ENCODE measurements at places on chromosomes 7 and 10. TPM values are rescaled to one million over a fixed set of nuclear protein-coding genes. Genes with fewer than 3 reads are reported as not detected.

- peak; percentile 31 for DNase-seq
- no peaks in the 10 kb centered on the region for H3K36me3 ChIP-seq
- peaks cover 5% of the 10 kb centered on the region for H3K4me1 ChIP-seq
- H3K27ac ChIP-seq: no peak overlapping the region
Measured at GRCh38 chr10:11539191-11539868, 72.1 kb downstream of the USP6NL start.

DNA sequence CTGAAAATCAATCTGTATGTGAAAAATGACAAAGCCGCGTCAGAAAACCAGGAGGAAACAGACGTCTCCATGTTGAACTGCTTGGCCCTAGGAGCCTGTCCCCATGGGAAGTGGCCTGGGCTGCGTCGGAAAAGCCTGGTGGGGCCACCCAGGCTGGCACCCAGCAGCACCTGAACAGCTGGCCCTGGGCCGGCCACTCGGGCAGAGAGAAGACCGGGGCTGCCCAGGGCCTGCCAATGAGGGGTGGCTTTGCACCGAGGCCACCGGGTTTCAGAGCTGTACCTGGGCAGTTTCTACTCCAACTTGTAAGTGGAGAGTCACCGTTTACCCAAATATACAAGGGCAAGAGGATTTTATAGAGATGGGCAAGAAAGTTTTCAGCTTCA, 1.1 kb upstream of the FUOM start:
- H3K36me3 ChIP-seq: peaks cover 4% of the 10 kb centered on the region
- peaks cover 3% of the 10 kb centered on the region for H3K4me1 ChIP-seq
- no peak overlapping the region for H3K27ac ChIP-seq
- H3K4me3 ChIP-seq: no peak overlapping the region

- H3K27ac ChIP-seq: no peak overlapping the region
- no peaks in the 10 kb centered on the region for H3K27me3 ChIP-seq
- H3K4me1 ChIP-seq: peaks cover 18% of the 10 kb centered on the region
- no peak for DNase-seq
- no peak overlapping the region for H3K4me3 ChIP-seq
Measured at GRCh38 chr10:120431251-120431651, 25.8 kb upstream of the PLPP4 start.

DNA sequence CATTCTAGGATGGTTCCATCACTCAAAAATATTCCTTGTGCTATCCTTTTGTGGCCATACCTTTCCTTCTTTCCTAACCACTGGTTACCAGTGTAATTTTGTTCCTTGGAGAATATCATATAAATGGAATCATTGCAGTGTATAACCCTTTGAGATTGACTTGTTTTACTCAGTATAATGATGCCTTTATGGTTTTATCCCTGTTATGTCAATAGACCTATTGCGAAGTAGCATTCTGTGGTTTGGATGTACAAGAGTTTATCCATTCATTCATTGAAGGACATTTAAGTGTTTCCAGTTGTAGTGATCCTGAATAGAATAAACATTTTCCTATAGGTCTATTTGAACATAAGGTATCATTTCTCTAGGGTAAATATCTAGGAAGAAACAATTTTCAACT, 54.2 kb downstream of the RBM33 start:
- H3K36me3 ChIP-seq: peaks cover 4% of the 10 kb centered on the region
- peaks cover 7% of the 10 kb centered on the region for H3K4me1 ChIP-seq
- no peak overlapping the region for H3K27ac ChIP-seq
- no peak for DNase-seq
- H3K4me3 ChIP-seq: no peak overlapping the region

DNA sequence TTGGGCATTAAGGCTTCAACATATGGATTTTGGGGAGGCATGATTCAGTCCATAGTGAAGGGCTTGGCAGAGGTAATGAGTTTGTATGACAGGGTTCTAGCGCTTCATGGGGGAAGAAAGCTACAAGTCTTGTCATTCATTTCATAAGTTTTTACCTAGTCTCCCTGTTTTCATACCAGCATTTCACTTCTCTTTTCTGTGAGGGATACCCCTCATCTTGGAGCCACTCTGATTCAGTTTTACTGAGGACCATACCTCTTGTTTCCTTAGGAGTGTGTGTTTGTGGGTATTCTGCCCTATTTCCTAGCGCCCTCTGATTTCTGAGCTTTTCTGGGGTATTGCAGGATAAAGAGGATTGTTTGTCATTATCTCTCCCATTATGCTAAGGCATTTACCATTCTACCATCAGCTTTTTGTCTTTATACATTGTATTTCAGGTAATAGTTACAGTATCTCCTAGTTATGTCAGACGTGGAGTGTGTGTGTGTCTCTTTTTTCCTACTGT, 6.8 kb downstream of the RSBN1L start:
- H3K27ac ChIP-seq: no peak overlapping the region
- no peaks in the 10 kb centered on the region for H3K27me3 ChIP-seq
- no peak for DNase-seq
- H3K36me3 ChIP-seq: no peaks in the 10 kb centered on the region

- no peak for DNase-seq
- no peak overlapping the region for H3K27ac ChIP-seq
- no peaks in the 10 kb centered on the region for H3K27me3 ChIP-seq
- H3K4me1 ChIP-seq: no peaks in the 10 kb centered on the region
- H3K36me3 ChIP-seq: no peaks in the 10 kb centered on the region
- no peak overlapping the region for H3K4me3 ChIP-seq
Measured at GRCh38 chr10:22097696-22098095, 94.2 kb upstream of the DNAJC1 start.

DNA sequence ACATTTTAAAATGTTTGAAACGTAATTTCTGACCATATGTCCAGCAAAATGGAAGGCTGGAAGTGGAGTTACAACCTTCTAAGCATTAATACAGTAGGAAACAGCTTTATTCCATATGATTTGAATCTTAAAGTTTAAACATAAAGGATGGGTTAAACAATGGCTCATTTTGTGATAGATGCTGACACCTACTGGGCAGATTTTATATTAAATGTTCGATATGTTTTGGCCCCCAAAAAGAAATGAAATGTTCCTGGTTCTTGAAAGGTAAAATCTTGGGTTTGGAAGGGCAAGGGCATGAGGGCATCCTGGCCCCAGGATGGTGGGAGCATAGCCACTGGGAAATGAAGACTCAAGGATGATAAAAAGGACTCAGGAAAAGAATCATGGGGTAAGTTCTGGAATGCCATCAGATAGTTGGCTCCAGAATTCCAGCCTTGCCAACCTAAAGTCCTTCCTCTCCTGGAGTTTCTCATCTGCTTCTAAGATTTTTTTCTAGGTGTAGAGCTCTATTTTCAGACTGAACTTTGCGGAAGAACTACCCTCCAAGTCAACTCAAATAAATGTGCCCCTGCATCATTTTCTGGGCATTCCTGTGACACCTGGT, 34.6 kb upstream of the SLC35G1 start:
- DNase-seq: peak; percentile 32
- peaks cover 4% of the 10 kb centered on the region for H3K27me3 ChIP-seq
- H3K4me3 ChIP-seq: no peak overlapping the region
- no peaks in the 10 kb centered on the region for H3K36me3 ChIP-seq

DNA sequence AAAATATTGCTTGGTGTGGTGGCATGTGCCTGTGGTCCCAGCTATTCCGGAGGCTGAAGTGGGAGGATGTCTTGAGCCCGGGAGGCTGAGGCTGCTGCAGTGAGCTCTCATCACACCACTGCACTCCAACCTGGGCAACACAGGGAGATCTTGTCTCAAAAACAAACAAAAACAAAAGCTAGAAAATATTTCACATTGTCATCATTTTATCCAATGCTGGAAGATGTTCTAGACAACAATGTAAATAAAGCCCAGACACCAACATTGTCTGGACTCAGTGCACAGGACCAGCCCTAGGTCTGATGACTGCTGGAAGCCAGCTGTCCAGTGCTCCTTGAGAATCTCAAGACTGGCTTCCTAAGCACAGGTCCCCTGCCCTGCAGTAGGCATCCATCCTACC, 13.5 kb downstream of the SEPHS1 start:
- DNase-seq: no peak
- H3K27ac ChIP-seq: no peak overlapping the region
- no peak overlapping the region for H3K4me3 ChIP-seq
- peaks cover 22% of the 10 kb centered on the region for H3K36me3 ChIP-seq
- H3K27me3 ChIP-seq: no peaks in the 10 kb centered on the region
- no peaks in the 10 kb centered on the region for H3K4me1 ChIP-seq

DNA sequence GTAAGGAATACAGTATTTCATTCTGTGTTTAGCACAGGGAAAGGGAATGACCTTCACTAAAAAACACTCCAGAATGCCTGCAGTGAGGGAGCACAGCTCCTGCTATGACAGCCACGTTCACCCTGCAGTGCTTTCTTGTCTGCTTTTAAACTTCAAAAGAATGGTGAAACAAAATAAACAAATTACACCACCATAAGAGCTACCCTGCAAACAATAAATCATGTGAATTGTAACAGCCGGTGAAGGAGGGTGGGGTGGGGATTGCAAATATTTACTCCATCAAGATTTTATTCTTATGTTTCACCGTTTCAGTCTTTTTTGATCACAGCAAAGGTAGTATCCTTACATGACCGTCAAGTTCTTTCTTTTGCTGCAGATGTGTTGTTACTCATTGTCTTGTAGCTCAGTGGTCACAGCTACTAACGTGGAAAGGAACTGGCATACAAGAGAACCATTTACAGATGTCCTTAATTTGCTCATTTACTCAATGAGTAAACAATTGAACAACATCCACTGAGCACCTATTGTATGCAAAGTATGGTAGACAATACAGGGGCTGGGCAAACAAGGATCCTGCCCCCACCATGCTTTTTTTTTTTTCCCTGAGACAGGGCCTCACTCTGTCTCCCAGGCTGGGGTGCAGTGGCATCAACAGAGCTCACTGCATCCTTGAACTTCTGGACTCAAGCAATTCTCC, 4.1 kb upstream of the CHN2 start:
- peaks cover 12% of the 10 kb centered on the region for H3K27me3 ChIP-seq
- peaks cover 7% of the 10 kb centered on the region for H3K4me1 ChIP-seq
- H3K36me3 ChIP-seq: no peaks in the 10 kb centered on the region

GRCh38 chr7:87875151-87876039, 765 bp downstream of the SLC25A40 start:
- H3K4me1 ChIP-seq: peaks cover 17% of the 10 kb centered on the region
- H3K36me3 ChIP-seq: no peaks in the 10 kb centered on the region
- H3K27ac ChIP-seq: peak overlapping the region; percentile 61
- peak; percentile 5 for DNase-seq
- H3K27me3 ChIP-seq: no peaks in the 10 kb centered on the region
- peak overlapping the region; percentile 100 for H3K4me3 ChIP-seq

DNA sequence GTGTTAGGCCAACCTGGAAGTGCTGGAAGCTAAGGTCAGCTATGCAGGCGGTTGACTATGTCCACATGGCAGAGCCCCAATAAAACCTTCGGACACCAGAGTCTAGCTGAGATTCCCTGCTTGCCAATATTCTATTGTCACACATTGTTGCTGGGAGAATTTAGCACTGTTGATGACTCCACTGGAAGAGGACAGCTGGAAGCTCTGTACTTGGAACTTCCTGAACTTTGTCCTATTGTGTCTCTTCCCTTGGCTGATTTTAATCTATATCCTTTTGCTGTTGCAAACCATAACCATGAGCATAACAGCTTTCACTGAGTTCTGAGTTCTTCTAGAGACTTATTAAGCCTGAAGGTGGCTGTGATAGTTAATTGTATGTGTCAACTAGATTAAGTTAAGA, 12.0 kb downstream of the XRCC2 start:
- no peak overlapping the region for H3K4me3 ChIP-seq
- peak; percentile 64 for DNase-seq
- no peaks in the 10 kb centered on the region for H3K36me3 ChIP-seq
- peak overlapping the region; percentile 64 for H3K27ac ChIP-seq
- H3K27me3 ChIP-seq: no peaks in the 10 kb centered on the region

GRCh38 chr7:144513334-144513733, 109.8 kb upstream of the NOBOX start:
- H3K27me3 ChIP-seq: no peaks in the 10 kb centered on the region
- H3K27ac ChIP-seq: no peak overlapping the region
- H3K36me3 ChIP-seq: no peaks in the 10 kb centered on the region

DNA sequence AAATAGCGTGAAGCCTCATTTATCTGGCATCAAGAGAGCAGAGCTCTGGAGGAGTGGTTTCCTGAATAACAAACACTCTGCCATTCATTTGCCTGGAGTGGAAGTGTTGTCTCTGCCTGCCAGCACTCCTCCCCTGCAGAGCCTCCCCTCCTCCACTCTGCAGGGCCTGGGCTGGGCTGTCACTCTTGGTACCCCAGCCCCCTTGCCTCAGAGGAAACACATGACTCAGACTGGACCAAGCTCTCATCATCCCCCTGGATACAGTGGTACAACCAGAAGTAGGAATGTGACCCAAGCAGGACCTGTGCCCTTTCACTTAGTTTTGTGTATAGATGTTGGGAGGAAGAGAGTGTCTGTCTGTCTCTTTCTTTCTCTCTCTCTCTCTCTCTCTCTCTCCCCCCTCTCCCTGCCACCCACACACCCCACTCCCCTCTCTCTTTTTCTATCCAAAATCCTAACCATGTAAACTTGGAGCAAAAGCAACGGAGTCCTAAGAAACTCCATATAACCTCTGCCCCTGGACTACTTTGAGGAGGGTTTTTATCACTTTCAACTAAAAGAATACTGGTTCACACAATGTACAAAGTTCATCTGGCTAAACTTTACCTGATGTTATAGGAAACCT, 43.9 kb downstream of the DOCK4 start:
- no peak overlapping the region for H3K4me3 ChIP-seq
- H3K36me3 ChIP-seq: no peaks in the 10 kb centered on the region
- DNase-seq: peak; percentile 98

- H3K36me3 ChIP-seq: no peaks in the 10 kb centered on the region
- no peaks in the 10 kb centered on the region for H3K27me3 ChIP-seq
- no peak overlapping the region for H3K27ac ChIP-seq
Measured at GRCh38 chr10:82980321-82980720, 1105.3 kb downstream of the NRG3 start.

- no peak overlapping the region for H3K4me3 ChIP-seq
- H3K27ac ChIP-seq: no peak overlapping the region
- no peaks in the 10 kb centered on the region for H3K27me3 ChIP-seq
- H3K36me3 ChIP-seq: no peaks in the 10 kb centered on the region
- DNase-seq: no peak
- H3K4me1 ChIP-seq: no peaks in the 10 kb centered on the region
Measured at GRCh38 chr7:156626220-156626895, 14.2 kb upstream of the RNF32 start.

The C10orf105 gene
- not detected for polyA plus RNA-seq

The CRYGN gene
- polyA plus RNA-seq: not detected

The JAKMIP3 gene
- polyA plus RNA-seq: 0.02 TPM

The FGFBP3 gene
- 0.11 TPM for polyA plus RNA-seq

The TAF5 gene
- polyA plus RNA-seq: 2.4 TPM

The NACAD gene
- 1.5 TPM for polyA plus RNA-seq

The ATP5MK gene
- 295 TPM for polyA plus RNA-seq

The ANTXRL gene
- polyA plus RNA-seq: not detected

All from endothelial cell of umbilical vein (primary cell).